Activated naive CD4-positive, alpha-beta T cell treated with Interleukin-2 at 50 U/mL for 16 hours (primary cell): ENCODE measurements at places on chromosomes 2 and 18.

GRCh38 chr2:145055651-145056050 lies 535.7 kb upstream of the ZEB2 start:
- no peak for DNase-seq

DNA sequence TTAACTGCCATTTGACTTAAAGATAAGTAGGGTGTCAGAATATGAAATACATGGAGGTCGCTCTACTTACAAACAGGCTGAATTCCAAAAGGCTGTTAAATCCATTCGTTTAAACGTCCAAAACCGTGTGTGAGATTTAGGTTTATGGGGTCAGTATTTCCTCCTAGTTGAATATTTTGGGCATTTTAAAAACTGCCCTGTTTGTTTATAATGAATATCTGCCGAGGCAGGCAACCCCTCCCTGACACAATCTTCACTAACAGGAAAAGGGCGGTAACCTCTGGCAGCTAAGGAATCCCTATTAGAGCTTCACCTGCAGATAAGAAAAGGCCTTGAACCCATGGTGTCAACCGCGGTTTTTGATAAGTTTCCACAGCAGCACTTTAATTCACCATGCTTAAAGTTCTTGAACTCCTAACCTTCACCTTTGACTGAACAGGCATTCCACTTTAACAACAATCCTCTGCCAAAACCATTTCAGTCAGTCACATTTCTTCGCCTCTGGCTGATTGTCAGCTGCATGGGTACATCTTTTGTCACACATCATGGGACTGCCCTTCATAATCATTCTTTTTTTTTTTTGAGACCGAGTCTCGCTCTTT lies 17.8 kb downstream of the TRAK2 start:
- no peak for DNase-seq

DNA sequence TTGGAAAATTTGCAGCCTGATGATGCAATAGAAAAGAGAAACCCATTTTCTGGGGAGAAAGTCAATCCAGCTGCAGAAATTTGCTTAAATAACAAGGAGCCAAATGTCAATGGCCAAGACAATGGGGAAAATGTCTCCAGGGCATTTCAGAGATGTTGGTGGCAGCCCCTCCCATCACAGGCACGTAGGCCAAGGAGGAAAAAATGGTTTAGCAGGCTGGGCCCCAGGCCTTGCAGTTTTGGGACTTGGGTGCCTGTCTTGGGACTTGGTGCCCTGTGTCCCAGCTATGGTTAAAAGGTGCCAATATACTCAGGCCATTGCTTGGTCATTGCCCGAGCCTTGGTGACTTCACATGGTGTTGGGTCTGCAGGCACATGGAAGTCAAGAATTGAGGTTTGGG lies 368.2 kb downstream of the ERBB4 start:
- no peak for DNase-seq

DNA sequence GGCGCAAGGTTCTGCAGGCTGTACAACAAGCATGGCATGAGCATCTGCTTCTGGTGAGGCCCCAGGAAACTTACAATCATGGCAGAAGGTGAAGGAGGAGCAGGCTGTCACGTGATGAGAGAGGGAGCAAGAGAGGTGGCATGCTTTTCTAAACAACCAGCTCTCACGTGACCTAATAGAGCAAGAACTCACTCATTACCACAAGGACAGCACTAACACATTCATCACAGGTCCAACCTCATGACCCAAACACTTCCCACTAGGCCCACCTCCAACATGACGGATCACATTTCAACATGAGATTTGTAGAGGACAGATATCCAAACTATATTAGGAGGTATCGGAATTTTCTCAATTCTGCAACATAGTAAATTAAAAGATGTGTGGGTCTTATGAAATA lies 108.8 kb upstream of the DLX2 start:
- no peak for DNase-seq

DNA sequence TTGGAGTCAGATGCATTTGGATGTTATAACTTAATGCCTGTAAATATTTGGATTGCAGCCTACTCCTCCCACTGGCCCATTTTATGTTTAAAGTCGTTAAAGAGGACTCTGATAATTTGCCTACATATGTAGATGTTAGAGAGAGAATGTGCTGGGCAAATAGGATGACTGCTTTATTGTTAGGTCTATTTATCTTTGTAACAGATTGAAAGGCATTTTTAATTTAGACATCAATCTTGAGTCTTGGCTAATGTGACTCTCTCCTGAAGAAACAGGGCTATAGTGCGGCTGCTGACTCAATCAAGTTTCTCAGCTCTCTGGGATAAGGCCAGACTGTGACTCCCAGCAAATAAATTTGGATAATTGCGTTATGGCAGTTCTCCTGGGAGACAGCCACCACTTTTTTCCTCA lies 1101.4 kb downstream of the CBLN2 start:
- no peak for DNase-seq

DNA sequence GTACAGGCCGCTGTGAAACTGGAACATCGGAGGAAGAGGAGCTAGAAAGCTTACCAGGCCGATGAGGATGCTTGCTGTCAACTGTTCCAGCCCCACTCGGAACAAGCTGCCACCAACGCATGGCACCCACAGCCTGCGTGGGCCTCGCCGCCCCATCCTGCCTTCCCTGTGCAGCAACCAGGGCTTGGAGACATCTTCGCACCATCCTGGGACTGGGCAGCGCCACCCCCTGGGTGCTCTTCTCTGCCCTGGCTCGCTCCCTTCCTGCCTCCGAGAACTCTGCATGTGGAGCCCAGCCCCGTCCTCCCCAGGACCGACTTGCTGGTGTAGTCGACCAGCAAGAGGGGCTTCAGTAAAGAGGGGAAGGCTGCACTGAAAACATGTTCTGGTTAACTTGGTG lies 10.8 kb downstream of the TMEM18 start:
- DNase-seq = no peak

GRCh38 chr2:45595721-45596435 lies 15.2 kb downstream of the SRBD1 start:
- DNase-seq = no peak

GRCh38 chr2:216104691-216105090 lies 4.5 kb upstream of the XRCC5 start:
- DNase-seq = no peak

DNA sequence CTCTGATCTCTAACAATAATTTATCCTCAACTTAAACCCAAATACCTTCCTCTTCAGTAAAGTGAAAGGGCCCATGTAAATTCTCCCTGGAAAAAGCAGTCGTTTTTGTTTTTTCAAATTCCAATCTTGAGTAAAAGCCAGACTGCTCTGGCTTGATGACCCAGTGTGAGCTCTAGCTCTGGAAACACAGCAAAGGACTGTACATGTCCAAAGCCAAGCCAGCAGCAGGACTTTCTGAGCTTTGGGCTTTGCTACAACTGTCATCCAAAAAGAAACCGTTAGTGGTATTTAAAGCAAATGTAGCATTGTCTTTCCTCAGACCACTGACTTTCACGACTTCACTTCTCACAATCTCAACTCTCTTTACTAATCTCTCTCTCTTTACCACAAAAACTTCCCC lies 25.4 kb downstream of the SH3YL1 start:
- no peak for DNase-seq

- no peak for DNase-seq
These were observed 59.4 kb downstream of the FMNL2 start for GRCh38 chr2:152394326-152394725.

DNA sequence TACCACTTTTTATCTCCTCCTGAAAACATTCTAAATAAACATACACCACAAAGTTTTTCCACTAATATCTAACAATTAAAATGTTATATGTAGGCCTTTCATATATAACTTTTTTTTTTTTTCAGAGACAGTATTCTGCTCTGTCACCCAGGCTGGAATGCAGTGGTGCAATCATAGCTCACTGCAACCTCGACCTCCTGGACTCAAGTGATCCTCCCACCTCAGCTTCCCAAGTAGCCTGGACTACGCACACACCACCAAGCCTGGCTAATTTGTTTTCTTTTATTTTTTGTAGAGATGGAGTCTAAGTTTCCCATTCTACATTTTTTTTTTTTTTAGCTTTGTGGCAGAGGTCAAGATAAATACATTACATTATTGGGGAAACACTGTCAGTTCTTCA lies 1612.6 kb upstream of the NXPH2 start:
- DNase-seq = no peak

DNA sequence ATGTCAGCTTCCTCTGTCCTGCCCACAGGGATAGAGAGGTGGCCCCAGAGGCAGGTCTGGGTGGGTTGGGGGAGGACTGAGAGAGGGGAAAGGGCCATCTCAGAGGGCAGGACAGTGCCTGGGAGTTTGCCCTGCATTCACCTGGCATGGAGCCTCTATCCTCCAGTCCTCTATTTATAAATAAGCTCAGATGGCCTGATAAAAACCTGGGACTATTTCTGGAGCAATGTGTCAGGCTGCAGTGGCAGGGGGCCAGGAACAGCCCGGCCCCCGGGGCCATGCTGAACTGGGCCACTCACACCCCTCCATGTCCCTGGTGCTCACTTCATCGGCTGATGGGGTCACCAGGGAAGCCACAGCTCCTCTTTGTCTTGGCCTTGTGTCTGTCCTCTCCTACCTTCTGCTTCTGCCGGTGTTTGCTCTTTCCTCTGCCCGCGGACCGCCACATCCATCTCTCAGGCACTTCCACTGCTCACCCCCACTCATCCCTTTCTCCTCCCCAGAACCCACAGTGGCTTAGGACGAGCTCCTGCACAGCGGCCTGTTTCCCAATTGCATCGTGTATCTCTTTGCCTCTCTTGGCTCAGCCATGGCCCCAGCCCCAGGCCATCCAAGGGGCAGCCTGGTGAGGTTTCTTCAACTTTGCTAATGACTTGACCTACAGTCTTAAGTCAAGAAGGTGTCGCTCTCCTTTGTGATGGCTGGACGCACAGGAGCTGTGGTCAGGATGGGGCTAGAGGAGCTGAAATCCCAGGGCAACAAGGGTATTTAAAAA lies 38.8 kb downstream of the SCTR start:
- no peak for DNase-seq

GRCh38 chr2:60882971-60883753 lies 1.8 kb downstream of the REL start:
- DNase-seq = peak; percentile 14

DNA sequence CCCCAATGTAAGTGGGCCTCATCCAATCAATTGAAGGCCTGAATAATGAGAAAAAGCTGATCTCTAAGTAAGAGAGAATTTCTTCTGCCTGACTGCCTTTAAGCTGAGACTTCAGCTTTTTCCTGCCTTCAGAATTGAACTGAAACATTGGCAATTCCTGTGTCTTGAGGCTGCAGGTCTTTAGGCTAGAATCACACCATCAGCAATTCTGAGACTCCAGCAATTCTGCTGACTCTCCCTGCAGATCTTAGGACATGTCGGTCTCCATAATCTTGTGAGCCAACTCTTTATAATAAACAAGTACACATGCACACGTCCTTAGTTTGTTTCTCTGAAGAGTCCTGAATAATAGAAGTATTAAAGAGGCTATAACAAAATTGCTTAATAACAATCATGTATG lies 209.1 kb downstream of the FSIP2 start:
- no peak for DNase-seq

GRCh38 chr2:64114063-64114911 lies 29.9 kb downstream of the PELI1 start:
- DNase-seq = no peak

GRCh38 chr18:38575023-38575422 lies 1009.4 kb upstream of the CELF4 start:
- no peak for DNase-seq

DNA sequence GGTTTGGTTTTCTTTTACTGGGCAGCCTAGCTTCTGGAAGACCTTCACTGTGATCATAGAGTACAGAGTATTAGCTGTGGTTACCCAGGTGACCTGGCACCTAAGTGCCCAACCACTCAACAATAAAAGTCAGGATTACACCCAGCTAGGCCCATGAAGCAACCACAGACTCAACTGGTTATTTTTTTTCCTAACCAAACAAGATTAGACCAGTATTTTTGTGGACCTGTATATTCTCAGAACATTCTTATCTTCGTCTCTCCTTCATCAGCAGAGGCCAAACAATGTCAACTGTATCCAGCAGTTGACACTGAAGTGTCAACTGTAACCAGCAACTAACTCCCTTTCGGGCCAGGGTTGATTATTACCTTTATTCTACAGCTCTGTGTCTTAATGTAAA lies 289.2 kb upstream of the SLC39A10 start:
- DNase-seq = no peak

- DNase-seq = no peak
These were observed 79.0 kb downstream of the EDAR start for GRCh38 chr2:108910011-108910431.

- DNase-seq = no peak
These were observed 460.5 kb upstream of the TRIB2 start for GRCh38 chr2:12256206-12256605.

- DNase-seq = no peak
These were observed 5.5 kb upstream of the TSPYL6 start for GRCh38 chr2:54261537-54261936.

GRCh38 chr18:34623557-34623956 lies 86.5 kb upstream of the DTNA start:
- DNase-seq = no peak

GRCh38 chr18:10860928-10861327 lies 288.4 kb downstream of the PIEZO2 start:
- no peak for DNase-seq

DNA sequence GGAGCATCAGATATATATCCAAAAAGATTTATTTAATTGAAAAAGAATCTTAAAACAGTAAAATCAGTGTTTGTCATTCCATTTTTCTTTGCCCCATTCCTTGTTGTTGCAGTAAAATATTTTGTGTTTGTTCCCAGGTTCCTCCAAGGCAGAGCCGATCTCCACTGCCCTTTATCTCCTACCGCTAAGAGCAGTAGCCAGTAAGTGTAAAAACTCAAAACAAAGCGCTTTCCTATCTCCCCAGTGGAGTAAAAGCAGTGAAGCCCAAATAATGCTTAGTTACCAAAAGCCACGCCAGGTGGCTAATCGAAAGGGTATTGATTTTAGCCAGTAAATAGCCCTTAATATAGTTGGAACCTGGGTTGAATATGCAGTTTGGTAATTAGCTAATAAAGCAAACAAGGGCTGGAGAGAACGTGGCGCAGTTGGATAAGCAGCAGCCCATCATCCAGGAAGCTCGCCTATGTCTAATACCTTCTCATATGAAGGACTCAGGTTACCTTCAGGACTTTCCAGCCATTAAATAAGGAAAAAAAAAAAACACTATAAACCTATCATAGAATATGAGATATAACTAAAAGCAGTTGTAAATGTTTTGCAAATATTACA lies 12.4 kb upstream of the GPD2 start:
- DNase-seq = no peak

- DNase-seq = peak; percentile 55
These were observed 45.2 kb downstream of the ADNP2 start for GRCh38 chr18:80154293-80154692.

GRCh38 chr2:20214566-20215182 lies 10.3 kb downstream of the SDC1 start:
- no peak for DNase-seq

GRCh38 chr2:234368861-234369261 lies 128.0 kb downstream of the ARL4C start:
- peak; percentile 44 for DNase-seq

- no peak for DNase-seq
These were observed 124.5 kb downstream of the CTIF start for GRCh38 chr18:48663096-48663930.

GRCh38 chr2:58030771-58031170 lies 15.8 kb upstream of the VRK2 start:
- DNase-seq = no peak
